NCI-H1436 treated with DMSO at 0.1 percent for 48 hours (cell line): ENCODE measurements at places on chromosomes 5 and 9.

DNA sequence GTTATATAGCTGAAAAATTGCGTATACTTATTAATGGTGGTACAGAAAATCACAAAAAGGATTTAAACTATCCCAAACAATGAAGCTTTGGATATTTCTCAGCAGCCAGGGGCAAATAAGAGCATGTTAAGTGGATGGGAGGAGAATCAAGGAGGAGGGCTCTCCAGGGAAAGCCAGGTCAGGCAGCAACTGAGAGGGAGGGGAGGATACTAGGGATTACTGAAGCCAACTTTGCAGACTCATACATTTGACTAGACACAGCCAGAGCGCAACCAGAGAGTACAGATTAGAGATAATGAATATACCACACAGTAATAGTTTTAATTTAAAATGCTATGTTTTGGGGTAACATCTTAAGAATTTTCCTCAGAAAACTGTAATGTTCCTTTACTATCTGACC lies 360.2 kb downstream of the HCN1 start:
- DNase-seq = no peak

DNA sequence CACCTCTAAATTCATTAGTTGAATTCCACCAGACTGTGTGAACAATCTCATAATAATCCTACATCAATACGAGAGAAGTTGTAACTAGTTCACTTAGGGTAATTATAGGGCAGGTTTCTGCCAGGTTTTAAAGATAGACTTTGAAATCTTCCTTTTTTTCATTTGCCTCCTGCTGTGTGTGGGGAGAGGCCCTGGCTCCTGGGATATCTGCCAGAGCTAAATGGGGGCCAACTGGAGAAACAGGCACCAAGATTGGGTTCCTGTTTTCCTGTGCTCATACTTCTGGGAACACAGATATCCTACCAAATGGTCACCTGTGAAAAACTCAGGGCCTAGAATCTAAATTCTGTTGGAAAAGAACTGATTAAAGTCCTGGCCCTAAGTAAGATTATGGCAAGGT lies 42.3 kb downstream of the SH3RF2 start:
- DNase-seq = no peak

GRCh38 chr9:4421847-4422246 lies 68.4 kb upstream of the SLC1A1 start:
- no peak for DNase-seq

DNA sequence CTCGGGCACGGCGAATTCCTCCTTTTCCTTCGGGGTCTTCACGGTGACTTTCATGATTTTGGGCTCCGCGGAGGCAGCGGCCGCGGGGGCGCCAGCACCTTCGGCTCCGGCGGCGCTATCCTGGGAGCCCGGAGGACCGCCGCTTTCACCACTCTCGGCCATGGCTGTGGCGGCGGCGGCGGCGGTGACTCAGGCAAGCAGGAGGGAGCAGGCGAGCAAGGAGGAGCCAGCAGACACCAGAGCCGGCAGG lies 315 bp downstream of the UBQLN1 start:
- no peak for DNase-seq

DNA sequence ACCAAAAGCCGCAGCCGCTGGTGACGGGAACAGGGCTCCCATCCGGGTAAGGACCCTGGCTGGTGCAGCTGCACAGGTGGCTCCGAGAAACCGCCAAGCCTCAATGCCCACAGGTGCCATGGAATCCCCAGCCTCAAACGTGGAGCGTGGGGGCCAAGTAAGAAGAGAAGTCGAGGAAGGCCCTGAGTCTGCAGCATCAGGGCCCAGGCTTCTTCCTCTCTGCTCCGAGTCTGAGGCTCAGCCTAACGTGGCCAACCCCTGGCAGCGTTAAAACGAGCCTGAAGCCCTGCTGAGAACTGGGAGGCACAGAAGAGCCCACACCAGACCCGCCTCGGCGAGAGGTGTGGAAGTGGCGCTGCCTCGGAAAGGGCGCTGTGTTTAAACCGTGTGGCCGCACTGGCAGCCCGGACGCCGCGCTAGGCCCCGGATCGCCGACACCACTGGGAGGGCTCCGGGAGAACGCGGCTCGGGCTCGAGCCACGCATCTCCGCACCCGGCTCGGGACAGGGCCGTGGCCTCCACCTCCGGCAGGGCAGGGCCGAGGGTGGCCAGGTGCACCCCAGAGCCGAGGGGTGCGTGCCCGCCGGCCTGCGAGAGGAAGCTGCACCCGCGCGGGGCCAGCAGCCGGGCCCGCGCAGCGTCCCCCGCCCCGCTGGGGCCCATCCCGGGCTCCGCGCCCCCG lies 730 bp downstream of the ZMYND19 start:
- no peak for DNase-seq

DNA sequence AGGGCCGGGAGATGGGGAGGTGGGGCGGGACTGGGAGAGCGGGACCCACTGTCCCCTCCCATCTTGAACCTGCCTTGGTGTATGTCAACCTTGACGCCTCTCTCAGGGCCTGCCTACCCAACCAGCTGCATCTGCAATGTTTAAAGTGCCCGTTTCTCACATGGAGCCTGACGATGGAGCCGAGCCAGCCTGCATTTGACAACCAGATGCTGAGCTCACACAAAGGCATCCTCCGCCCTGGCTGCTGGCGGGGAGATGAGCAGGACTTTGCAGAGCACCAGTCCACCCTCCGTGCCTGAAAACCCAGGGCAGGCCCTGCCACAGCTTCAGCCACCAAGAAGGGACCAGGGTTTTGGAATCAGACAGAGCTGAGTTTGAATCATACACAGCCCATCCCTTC lies 141.1 kb upstream of the SMIM23 start:
- no peak for DNase-seq

DNA sequence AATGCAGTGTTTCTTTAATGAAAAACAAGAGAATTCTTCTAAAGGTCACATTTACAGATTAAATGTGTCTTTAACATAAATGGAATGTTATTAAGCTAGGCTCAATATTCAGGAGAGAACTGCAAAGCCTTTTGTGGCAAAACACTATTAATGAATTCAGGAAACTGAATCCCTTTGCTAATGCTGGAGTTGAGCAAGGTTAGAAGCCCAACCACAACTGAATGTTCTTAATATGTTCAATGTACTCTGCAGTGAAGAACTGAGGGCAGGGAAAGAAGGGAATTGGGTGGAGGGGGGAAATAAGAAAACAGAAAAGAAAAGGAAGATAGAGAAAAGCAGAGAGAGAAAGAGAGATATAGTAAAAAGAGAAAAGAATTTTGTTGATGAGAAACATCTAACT lies 276.7 kb upstream of the TMEM161B start:
- no peak for DNase-seq

DNA sequence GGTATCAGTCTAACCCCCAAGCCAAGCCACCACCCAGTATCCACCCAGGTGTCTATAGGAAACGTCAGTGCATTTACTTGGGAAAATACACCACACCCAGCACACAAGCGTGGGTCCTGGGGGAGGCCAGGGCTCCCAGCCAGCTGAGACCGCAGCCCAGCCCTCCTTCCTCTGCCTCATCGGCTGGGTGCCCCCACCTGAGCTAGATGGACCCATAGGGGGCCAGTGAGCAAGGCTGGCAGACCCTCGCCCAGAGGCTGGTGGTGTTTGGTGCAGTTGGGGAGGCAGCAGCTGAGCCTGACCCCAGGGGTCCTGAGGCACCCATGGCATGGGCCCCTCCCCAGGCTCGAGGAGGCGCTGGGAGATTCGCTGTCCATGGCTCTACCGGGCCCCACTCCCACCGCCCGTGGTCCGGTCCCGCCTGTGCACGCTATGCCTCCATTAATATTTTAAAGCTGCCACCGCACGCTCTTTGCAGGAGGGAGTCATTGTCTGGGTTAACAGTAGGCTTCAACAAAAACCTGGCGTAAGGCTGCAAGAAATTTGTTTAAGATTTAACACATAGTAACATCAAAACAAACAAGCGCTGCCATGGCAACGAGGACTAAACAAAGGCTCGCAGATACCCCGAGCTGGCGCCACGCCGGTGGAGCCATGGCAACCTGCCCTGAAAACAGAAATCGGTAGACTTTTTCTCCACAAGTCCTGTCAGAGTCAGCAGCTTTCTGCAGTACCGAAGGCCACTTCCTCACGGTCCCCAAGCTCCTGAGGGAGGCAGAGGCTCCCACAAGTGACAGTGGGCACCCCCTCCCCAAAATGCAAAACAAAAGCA lies 20.6 kb downstream of the TPPP start:
- peak; percentile 32 for DNase-seq

GRCh38 chr5:146540414-146540813 lies 24.4 kb upstream of the GPR151 start:
- DNase-seq = no peak

- DNase-seq = no peak
Observed at GRCh38 chr5:40396317-40396716, 283.4 kb upstream of the PTGER4 start.

GRCh38 chr9:113468716-113469448 lies 5.4 kb downstream of the RGS3 start:
- DNase-seq = no peak

DNA sequence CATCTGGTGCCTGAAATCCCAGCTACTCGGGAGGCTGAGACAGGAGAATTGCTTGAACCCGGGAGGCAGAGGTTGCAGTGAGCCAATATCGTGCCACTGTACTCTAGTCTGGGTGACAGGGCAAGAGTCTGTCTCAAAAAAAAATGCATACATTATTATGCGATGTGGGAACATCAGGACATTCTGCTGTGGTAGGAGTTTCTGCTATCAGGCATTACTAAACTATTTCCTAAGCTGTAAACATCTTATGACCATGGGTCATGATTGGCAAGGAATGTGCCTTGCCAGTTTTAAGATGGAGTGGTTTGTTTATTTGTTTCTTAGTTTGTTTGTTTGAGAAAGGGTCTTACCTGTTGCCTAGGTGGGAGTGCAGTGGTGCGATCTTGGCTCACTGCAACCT lies 45.1 kb upstream of the FAM120A start:
- DNase-seq = no peak

DNA sequence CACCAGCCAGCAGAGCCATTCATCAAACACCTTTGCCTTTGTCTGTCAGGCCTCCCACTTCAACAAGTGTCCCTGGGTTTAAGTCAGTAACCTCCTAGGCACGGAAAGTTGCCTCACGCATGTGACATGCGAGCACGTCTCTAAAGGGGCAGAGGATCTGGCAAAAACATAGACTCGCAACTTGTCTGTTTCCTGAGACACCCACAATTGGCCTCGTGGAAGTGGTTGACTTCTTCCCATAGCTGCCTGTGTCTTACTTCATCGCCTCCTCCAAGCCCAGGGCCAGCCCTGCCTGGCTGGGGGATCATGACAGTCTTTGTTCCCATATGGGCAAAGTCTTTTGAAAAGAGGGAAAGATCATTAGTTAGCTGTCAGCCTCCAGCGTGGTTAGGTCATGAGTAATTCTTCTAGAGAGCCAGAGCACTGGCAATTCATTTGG lies 35.5 kb upstream of the GLRX start:
- no peak for DNase-seq

DNA sequence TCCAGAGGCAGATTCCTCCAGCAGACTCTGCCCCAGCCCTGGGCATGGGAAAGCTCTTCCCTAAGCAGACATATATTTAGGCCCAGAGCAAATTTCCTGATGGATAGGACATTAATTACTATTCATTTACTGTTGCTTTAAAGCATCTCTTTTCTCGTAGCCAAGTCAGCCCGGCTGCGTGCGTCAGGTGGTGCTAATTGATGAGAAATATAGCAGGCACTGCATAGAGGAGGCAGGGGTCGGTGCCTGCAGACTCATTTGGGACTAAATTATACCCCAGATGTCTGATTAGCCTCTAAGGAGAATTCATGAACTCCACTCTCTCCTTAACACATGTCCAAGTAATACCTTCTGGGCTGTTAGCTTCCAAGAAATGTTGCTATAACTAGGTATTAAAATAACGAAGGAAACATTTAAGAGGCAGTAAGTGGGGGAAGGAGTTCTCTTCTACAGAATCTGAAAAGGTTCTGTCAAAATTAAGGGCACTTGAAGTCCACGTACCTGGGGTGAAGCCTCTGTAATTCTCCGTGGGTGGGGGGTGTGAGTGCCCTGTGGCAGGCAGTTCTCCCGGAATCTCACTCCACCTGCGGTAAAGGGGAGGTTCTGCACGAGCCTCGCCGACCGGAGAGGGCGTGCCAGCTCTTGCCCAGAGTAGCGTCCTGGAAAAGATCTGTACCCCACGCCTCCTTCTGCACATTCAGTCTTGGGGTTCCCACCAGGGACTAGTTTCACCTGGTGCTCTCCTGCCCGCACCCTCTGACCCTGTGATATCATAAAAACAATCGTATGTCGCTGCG lies 115.9 kb upstream of the FCN2 start:
- no peak for DNase-seq

DNA sequence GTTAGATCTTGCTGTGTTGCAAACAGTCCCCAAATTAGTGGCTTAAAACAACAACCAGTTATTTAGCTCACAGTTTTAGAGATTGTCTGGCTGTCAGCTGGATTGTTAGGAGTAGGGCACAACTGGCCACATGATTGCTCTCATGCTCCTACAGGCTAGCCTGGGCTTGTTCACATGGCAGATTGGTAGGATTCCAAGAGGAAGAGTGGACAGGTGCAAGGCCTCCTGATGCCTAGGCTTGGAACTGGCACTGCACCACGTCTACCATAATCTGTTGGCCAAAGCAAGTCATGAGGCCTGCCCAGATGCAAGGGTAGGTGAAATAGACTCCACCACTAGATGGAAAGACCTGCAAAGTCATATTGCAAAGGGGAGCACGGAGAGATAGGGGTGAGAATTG lies 76.4 kb downstream of the ACER2 start:
- no peak for DNase-seq

- DNase-seq = no peak
Observed at GRCh38 chr5:127652952-127653611, 4.2 kb downstream of the CTXN3 start.

GRCh38 chr5:28084069-28084468 lies 1045.7 kb upstream of the CDH9 start:
- DNase-seq = no peak

- no peak for DNase-seq
Observed at GRCh38 chr5:36242534-36243485, 1.1 kb upstream of the NADK2 start.

DNA sequence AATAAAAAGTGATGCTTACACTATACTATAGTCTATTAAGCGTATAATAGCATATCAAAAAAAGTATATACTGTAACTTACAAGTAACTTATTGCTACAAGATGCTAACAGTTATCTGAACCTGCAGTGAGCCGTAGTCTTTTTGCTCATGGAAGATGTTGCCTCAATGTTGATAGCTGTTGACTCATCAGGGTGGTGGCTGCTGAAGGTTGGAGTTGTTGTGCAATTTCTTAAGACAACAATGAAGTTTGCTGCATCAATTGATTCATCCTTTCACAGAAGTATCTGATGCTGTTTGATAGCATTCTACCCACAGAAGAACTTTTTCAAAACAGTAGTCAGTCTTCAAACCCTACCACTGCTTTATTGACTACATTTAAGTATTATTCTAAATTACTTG lies 7.8 kb upstream of the C9orf40 start:
- DNase-seq = no peak

- no peak for DNase-seq
Observed at GRCh38 chr9:133693116-133693515, 45.0 kb downstream of the SARDH start.

DNA sequence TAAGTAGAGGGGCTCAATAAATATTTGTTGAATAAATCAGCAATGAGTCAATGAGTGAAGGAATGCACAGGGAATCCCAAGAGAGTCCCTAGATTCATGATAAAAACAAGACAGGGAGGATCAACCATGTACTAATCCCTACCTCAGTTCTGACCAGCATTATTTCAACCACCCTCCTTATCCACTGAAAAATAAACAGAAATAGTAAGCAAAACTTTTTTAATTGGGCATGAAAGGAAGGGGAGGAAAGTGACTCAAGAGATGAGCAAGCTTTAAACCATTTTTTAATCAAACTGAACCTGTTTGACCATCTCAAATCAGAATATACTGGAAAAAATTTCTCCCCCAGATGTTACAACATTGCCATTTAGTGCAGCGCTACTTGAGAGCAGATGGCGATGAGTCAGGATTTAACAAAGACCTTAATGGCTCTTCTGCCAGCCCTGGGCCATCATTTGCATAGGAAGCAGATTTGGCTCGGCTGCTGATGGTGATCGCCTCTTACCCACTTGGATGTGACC lies 194.8 kb upstream of the SLC30A5 start:
- DNase-seq = peak; percentile 52
